ENCODE measurements at places on chromosomes 6 and 20.

DNA sequence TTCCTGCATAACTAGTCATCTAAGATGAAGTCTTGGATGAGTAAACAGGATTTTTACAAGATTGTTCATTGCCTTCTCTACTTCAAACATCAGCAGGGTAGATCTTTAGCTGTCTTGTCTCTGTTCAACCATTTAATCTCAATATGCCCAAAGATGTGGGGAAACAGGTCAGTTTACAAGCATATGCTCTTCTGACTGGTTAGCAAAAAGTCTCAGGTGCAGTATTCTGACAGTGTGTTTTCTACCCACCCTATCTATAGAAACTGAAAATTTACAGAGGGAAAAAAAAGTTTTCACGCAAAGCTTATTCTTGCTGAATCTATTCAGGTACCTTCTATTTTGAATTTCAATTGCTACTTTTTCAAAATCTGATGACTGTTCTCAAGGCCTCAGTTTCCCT lies 29.0 kb downstream of the MAP3K5 start:
- DNase-seq: no peak

DNA sequence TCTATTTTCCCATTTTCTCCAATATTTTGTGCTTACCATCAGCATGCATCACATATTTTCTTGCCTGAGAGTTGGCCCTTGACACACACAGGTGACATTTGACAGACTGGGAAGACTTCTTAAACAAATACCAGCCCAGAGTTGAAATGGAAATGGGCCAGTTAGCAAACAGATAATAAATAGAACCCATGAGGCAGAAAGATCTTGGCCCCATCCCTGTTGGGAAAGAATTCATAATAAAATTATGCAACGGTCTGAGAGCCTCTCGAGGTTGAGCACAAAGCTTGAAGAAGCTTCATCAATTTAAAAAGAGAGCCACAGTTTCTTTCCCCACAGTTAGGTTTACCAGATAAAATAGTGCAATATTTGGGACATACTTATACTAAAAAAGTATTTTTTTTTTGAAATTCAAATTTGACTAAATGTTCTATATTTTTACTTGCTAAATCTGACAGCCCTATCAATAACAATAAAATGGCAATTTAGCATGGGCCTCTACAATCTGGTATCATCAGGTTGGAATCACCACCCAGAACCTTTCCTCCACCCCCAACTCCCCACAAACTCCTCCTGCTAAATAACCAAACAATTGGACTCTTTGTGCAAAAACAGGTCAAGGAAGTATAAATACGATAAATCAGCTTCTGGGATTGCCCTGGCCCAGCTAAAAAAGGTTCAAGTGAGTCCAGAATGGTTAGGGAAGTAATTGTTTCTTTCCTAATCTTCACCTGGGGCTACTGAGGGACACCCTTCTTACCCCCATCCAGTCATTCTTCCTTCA lies 129.8 kb downstream of the CD164 start:
- DNase-seq: no peak

GRCh38 chr6:25147223-25147622 lies 132.0 kb upstream of the CARMIL1 start:
- DNase-seq: no peak

GRCh38 chr20:58096880-58097423 lies 131.5 kb downstream of the ANKRD60 start:
- DNase-seq: no peak

DNA sequence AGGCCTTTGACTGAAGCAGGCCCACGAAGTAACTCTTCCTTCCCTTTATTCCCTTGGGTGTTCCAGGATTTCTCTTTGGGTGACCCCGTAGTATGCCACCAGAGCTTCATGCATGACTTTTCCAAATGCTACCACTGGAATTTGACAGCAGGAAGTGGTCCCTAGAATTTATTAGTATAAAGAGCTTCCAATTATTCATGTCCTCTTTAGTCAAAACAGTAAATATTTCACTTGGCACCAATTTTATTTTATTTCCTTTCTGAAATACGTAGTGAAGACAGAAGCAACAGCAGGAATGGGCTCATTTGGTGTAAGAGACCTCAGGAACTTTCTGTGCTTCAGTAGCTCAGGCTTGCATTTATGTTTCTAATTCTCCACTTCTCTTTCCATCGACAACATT lies 151.3 kb downstream of the LCA5 start:
- DNase-seq: no peak

DNA sequence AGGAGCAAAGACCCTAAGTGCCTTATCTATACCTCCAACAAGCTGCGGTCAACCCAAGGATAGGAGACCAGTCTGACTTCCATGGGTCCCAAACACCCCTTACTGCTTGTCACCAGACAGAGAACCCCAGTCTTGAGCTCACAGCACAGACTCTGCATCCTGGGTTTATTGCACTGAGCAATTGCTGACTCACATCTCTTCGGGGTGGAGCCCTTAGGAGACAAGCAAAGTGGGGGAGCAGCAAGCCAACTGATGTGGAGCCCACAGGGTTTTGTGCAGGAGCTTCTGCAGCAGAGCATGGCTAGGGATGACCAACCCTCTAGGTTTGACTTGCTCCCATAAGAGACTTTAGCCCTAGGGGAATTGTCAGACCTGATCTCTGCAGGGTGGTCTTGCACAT lies 38.6 kb upstream of the EYS start:
- no peak for DNase-seq

DNA sequence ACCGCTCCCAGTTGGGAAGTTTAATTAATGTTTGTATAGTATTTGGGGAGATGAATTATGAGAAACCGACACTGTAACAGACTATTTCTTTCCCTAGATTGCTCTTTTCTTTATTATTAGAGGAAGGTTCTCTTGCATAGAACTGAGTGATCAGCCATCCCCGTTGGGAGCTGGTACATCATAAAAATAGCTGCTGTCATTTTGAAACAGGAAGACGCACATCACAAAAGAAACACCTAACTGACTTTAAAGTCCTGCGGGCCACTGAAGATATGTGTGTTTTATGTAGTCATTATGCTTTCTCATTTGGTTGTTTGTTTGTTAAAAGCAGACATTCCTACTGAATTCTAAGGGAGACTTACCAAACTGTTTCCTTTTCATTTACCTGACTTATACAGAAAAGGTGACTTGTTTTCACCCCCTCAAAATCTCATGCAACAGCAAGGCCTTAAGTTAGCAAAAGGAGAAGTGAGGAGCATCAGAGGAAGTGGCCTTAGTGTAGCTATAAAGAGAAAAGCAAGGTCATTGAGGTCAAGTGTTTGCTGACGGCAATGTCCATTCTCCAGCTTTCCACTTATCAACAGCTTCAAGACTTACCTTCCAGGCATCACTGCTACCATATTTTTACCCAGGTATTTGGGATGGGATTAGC lies 91.0 kb downstream of the PKHD1 start:
- no peak for DNase-seq

GRCh38 chr6:142279350-142280180 lies 22.2 kb upstream of the ADGRG6 start:
- DNase-seq: no peak

DNA sequence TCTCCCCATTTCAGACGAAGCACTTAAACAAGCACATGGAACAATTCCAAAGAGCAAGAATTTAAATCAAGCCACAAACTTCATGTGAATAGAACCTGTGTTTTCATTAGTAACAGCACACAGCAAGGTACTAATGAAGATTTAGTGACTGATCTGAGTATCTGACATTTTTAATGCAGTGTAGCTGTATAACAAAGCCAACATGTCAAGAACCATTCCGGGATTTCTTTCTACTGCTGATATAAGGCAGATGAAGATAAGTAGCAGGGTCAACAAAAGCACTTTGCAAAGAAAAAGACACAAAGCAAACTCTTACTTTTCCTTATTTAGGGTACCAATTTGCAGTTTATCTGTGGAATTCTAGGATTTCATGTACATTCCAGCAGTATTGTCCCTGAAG lies 11.3 kb downstream of the SLC17A5 start:
- DNase-seq: no peak

- DNase-seq: no peak
Observed at GRCh38 chr20:46568570-46569129, 18.2 kb upstream of the OCSTAMP start.

DNA sequence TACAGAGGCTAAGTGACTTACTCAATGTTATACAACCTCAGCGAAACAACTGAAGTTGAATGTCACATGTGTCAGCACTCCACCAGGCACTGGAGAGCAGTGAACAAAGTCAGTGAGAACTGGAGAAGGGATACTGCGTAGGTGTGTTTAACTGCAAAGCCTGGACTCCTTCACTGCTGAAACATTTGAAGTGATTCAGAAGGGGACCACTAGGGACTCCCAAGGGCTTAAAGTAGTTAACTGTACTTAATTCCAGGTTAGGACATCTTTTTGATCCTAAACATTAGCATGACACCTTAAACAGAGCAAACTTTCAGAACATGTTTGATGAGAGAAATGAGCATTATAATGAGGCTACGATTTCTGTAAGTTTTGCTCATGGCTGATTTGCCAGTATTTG lies 45.0 kb upstream of the ZBTB24 start:
- DNase-seq: no peak

- no peak for DNase-seq
Observed at GRCh38 chr6:8192067-8192466, 89.7 kb upstream of the EEF1E1 start.

- DNase-seq: no peak
Observed at GRCh38 chr20:4062721-4063606, 47.6 kb upstream of the RNF24 start.

DNA sequence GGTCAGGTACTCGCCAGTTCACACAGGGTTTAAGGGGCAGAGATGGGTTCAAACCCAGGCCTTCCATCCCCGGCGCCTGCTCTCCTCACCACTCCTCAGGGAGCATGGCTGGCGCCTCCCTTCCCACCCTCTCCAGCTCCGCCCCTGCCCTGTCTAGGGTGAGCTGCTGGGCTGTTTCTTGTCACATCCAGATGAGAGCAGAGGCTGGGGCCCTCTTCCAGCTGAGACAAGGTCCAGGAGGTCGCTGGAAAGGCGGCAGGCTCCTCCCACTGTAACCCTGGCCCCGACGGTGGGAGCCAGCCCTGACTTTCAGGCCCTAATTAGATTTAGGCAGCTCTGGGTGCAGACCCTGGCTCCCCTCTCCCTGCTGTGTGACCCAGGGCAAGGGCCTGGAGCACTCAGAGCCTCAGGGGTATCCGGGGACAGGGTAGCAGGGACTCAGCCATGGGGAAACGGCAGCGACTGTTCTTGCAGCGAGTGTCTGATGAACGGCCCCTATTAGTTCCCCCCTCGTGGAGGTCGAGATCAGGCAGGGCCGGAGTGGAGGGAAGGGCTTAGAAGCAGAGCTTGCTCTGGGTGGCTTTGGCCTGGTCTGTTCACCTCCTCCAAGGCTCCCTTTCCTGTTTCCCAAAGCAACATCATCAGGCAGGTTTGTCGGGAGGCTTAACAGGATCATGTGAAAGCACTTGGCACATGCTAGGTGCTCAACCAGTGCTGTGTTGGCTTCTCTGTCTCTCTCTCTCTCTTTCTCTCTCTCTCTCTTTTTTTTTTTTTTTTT lies 33.4 kb downstream of the SNAI1 start:
- DNase-seq: no peak

DNA sequence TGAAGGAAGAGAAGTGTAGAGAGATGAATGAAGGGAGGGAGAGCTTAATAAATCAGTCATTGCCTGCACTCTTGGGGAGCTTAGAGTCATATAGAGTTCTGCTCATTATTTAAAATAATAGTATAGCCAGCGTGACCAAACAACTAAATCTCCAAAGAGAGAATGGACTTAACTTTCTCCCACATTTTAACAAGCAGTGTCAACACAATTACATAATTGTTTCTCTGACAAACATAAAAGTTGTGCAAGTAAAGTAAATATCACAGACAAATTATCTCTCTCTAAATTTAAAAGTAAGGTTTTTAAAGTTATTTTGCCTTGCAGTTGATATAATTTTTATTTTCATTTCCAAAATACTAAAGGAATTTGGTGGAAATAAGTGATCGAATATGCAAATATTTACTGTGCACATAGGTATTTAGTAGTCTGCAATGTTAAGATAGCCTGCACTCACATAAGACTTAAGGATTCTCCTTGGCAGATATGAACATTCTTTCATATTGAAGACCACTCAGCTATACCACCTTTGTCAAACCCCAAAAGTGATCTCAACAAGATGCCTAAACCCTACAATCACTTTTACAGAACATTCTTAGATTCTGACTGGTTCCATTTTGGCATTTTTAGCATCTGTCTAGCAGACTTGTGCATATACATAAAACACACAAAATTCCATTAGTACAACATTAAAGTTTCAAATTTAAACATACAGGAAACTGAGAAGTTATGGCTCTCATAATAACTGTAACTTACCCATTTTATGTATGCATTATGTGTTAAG lies 67.7 kb downstream of the KIF6 start:
- DNase-seq: no peak

- no peak for DNase-seq
Observed at GRCh38 chr20:10304471-10305046, 85.9 kb downstream of the SNAP25 start.

GRCh38 chr6:101605874-101606273 lies 212.4 kb downstream of the GRIK2 start:
- DNase-seq: no peak

- no peak for DNase-seq
Observed at GRCh38 chr6:9982215-9982614, 432.7 kb downstream of the TFAP2A start.

- no peak for DNase-seq
Observed at GRCh38 chr6:38350220-38350619, 289.5 kb downstream of the BTBD9 start.

DNA sequence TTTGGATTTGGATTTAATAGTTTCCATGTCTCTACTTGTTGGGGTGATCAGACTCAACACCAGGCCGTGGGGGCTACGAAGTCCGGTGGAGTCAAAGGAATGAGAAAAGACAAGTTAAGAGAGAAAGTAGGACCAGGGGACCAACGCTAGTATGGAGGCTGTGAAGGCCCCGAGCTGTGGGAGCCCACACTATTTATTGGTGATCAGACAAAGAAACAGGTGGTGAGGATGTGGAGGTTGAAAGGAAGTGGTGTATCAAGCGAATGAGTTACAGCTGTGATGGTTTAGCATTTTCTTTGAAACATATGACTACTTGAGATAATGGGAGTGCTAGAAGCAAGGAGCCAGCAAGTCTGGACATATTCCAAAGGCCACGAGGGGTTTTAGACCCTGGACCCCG lies 62.4 kb downstream of the AKAP7 start:
- DNase-seq: peak; percentile 85

- DNase-seq: no peak
Observed at GRCh38 chr6:79797163-79797764, 150.1 kb downstream of the ELOVL4 start.
